ENCODE measurements at places on chromosomes 3 and 15.

DNA sequence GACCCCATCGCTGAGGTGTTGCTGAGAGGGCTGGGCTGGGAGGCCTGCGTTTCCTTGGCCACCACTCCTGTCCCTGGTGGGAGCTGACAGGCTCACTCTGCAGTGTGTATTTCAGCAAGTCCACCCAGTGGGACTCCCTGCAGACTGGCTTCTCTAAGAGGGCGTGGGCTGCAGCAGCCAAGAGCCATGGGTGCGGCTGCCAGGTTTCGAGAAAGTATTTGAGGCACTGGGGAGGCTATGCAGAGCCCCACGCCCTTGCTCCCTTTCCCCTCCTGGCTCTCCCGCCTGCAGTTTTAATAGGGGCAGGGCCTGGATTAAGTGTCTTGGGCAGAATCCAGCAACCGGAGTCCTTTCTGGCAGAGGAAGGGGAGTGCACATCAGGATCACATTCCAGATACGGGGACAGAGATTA lies 242.1 kb downstream of the THSD4 start:
- DNase-seq: no peak

DNA sequence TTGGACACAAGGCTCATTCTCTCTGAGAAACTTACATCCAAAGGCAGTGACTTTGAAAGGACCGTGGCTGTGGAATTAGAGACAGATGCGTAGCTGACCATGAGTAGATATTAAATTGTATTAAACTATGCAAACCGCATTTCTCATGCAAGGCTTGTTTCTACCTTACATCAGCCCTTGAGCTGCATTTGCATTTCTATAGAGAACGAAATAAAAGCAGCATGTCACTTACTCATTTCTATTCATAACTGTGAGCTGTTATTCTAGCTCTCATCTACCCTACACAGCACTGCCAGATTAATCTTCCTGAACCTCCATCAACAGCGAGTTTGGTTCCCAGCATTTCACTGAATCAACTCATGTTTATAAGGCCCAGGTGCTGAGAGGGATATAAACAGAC lies 72.3 kb downstream of the THSD4 start:
- DNase-seq: no peak

GRCh38 chr3:128073807-128074206 lies 21.6 kb downstream of the SEC61A1 start:
- no peak for DNase-seq

DNA sequence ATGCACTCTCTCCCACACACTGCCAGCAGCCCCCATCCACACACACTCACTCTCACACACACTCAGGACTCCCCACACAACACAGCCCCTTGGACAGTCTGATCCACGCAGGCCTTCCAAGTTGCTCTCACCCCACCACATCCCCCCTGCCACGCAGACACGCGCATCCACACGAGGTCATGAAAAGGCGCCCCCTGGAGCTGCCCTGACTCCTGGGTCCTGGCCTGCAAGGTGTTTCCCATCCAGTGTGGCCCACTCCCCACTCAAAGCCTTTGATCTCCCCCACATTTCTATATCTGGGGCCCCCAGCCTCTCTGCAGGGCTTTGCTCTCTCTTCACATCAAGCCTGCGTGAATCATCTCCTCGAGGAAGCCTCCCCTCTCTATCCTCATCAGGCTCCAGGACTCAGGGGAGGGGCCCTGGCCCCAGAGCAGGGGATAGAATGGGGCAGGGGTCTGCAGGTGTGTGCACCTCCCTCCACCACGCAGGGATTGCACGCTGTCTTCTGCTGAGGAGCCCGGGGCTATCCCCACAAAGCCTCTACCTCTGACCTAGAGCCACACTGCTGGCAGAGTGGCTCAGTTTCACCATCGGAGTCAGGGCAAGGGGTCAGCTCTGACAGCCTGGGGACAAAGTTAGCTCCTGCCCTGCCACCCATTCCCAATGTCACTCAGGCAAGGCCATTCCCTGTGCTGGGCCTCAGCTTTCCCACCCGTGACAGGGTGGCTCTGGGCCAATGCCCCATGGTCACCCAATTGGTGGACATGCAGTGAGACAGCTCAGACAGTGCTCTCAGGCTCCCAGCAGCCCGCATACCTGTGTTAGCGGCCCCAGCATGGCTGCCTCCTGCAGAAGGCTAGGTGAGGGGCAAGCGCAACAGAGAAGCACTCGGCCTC lies 6.4 kb downstream of the MYL3 start:
- no peak for DNase-seq

DNA sequence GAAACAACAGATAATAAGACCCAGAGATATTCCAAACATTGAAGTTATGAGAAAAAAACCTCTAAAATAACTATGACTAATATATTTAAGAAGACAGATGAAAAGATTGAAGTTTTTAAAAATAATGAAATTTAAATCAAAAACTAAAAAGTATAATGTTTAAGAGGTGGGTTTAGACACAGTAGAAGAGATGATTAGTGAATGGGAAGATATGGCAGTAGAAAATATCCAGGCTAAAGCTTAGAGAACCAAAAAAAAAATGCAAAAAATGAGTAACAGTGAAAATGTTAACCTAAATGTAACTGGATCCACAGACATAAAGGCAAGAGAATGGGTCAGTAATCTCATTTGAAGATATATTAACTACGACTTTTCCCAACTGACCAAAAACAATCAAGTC lies 52.2 kb downstream of the RETNLB start:
- DNase-seq: no peak

DNA sequence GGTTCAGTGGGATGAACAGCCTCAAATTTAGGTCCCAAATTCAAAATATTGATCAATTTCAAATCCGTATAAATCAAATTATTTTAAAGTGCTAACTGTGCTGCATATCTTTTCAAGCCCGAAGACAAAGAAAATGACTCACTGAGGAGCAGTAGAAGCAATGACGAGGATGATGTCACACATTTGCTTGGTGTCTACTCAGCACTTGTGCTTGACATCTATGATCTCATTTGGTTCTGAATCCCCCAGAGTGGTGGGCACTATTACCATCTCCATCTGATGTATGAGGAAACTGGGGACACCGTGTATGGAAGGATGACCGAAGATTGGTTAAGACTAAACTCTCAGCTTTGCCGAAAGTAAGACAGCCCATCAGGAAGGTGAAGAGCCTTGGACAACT lies 136.5 kb upstream of the CHRNA7 start:
- no peak for DNase-seq

DNA sequence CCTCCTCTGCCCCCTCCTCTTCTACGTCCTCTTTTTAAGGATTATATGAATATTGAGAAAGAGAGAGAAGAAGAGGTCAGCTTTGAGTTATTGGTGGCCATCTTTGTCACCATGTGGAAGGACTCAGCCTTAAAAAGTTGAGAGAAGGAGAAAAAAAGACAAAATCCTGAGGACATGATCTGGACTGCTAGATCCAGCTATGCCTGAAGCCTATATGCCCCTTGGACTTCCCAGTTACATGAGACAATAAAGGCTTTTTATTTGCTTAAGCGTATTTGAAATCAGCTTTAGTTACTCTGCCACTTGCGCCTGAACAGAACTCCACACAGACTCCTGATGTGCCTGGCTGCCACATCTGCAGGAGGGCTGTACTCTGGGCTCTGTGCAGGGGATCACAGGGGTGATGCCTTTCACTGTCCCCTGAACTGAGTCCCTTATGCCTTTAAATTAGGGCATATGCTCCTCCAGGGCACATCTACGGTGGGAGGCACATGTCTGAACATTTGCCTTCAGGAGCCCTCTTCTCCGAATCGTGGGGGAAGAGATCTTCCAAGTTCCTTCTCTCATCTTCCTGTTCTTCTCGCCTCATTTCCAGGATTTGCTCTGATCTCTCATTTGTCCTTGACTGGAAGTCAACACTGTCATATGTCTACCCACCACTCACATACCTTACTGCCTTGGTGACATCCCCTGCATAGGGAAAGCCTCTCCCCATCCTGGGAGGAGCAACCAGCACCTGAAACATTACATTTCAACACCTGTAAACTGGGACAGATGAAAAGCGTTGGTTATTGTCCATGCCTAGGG lies 14.0 kb upstream of the PLA2G4E start:
- no peak for DNase-seq

DNA sequence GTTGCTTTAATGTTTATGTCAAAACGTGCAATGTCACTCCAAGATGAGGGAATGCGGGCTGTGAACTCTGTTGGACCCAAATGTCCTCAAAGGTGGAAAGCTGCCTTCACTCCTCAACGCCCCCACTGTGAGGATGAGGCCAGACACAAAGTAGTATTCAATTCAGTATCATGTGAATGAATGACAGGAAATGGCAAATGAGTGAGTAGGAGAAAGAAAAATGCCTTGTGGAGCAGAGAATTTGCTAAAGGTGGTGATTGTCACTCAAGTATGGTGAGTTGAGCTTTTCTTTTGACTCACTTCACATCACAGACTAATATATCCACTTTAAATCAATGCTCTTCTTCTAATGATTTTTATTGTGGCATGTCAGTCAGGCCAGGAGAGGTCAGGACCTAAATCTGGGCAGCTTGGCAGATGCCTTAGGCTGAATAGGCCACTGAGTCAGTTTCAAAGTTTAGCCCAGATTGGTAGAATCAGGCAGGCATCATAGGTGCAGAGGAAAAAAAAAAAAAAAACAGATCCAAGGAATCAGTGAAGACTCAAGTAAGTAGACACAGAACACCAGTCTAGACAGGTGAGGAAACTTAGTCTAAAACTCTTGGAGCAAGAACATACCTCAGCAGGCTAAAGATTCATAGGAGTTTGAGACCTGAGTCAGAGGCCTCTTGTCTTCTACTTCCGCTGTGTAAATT lies 71.0 kb upstream of the ZBED2 start:
- no peak for DNase-seq

DNA sequence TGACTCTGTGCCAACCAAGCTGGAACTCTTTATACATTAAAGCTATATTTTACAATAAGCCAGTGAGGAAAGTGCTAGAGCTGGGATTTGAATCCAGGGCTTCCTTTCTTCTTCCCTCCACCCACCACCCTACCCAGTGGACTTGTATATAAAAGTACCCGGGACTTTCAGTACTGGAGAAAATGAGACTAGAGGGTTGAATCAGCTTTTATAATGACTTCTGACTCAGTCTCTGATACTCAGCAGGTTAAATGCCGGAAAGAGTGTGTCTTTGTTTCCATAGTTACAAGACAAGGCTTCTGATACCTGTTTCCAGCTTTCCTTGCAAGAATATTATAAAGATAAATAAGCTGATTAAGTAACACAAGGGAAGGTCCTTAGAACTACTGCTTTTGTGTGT lies 80.9 kb downstream of the FRMD4B start:
- DNase-seq: no peak

- no peak for DNase-seq
Measured at GRCh38 chr3:149612456-149612855, 45.4 kb downstream of the WWTR1 start.

DNA sequence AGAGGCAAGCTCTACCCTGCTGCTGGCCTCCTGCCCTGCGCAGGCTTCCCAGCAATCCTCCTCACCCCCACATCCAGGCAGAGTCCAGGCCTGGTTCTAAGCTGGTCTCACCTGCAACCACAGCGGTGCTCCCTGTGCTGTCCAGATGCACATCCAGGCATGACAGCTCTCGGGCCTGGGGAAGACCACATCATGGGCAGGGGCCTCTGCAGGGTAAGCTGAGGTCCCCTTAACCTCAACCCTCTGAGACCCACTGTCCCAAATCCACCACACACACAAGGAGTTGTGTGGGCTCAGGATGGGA lies 10.8 kb downstream of the PLA2G4D start:
- no peak for DNase-seq

DNA sequence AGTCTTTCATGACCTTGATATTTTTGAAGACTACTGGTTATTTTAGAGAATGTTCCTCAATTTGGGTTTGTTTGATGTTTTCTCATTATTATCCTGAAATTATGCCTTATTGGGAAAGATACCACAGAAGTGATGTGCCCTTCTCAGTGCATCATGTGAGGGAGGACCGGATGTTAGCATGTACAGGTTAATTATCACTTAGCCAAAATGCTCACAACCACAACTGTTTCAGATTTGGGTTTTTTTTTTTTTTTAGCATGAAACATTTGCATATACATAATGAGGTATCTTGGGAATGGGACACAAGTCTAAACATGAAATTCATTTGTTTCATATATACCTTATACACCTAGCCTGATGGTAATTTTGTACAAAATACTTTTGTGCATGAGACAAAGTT lies 59.8 kb downstream of the PIK3R4 start:
- no peak for DNase-seq

GRCh38 chr3:37730825-37731224 lies 130.9 kb upstream of the CTDSPL start:
- DNase-seq: no peak

DNA sequence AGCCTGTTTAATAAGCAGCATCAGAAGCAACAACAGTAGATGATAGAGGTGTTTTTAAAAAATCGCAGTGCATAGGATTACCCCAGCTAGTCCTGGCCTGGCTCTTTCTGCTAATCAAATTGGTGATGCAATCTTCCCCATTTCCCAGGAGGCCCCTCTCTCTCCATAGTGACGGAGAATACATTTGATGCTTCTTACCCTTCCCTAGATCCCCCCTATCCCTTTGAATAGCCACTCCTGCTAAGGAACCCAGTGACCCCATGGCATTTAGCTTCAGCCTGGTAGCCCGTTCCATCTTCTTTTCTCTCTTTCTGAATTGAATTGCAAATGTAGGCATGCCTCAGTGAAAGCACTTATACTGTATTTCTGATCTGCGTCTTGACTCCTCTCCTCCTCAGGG lies 223.6 kb upstream of the GAP43 start:
- DNase-seq: no peak

GRCh38 chr3:50587806-50588758 lies 18.8 kb downstream of the HEMK1 start:
- no peak for DNase-seq

DNA sequence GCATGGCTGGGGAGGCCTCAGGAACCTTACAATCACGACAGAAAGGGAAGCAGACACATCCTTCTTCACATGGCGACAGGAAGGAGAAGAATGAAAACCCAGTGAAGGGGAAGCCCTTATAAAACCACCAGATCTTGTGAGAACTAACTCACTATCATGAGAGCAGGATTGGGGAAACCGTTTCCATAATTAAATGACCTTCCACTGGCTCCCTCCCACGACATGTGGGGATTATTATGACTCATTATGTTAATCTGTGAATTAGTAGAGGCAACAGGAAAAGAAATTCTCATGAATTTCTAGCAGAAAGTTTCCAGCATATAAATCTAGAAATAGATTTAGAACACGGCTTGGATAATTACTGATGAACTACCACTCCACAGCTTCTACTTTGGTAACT lies 937.3 kb downstream of the ROBO1 start:
- no peak for DNase-seq

All from AG04450 (cell line).